ENCODE measurements at places on chromosomes 3 and 15.

DNA sequence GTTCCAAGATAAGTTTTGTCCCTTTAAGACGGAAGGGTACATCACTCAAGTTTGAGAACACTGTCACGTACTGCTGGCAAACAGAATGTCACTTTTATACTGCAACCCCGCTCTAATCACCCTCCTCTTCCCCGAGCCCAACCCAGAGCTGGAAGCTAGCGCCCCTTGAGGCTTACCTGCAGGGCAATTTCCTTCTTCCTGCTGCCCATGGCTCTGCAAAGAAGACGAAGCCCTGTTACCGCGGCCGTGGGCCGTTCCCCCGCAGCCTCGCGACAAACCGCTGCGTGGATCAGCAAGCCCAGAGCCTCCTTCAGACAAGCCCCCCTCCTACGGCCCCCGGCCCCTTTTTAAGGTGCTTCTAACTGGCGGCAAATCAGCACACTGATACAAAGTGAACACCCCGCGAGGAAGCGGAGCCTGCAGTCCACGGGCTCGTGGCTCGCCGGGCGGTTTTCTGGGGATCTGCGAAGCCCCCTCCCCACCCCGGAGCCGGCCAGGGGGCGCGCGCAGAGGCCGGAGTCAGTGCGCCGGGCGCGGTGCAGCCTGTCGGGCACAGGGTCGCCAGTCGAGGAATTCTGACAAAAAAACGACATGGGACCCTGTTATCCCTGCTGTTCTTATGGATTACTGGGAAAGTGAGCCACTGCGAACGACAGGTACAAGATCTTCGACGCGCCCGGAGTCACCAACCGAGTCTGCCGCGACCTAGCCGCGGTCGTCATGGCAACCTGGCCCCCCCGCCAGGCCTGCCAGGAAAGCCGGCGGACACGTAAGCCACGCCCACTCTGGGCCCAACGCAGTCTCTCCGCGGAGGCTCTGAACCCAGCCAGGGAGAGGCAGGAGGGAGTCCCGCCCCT is at the start of gene NME9:
NME9 (minus strand) TSS at position 725 of the 857 bp plus-strand sequence; CDS start at position 209, 516 bp downstream.
- peak; percentile 90 for DNase-seq

DNA sequence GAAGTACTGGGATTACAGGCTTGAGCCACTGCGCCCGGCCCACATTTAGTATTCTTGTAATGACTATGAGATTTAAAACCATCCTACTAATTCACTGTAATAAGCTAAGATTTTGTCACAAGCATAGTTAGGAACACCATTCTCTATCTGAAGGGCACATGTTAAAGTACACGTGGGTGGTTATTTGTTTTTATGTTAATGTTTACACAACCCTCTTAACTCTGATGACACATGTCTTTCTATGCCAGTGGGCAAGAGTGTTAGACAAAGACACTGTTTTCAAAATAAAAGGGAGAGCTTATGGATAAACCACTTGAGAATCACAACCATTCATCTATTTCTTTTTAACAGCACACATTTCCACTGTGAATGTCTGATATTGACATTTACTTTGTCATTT is 537.6 kb upstream of the IL12A start:
- DNase-seq: no peak

DNA sequence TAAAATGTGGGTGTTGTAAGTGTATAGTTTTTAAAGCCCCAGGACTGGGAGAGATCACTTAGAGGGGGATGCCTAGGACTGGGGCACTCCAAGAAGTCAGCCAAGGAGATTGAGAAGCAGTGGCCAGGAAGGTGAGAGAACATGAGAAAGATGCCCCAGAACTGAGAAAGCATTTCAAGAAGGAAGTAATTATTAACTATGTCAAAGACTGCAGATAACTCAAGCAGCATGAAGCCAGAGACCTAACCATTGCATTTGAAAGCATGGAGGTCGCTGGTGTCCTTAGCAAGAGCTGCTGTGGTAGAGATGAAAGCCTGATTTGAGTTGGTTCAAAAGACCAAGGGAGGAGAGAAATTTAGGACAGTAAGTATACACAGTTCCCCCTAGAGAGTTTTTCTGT is 30.6 kb upstream of the SLC2A2 start:
- no peak for DNase-seq

DNA sequence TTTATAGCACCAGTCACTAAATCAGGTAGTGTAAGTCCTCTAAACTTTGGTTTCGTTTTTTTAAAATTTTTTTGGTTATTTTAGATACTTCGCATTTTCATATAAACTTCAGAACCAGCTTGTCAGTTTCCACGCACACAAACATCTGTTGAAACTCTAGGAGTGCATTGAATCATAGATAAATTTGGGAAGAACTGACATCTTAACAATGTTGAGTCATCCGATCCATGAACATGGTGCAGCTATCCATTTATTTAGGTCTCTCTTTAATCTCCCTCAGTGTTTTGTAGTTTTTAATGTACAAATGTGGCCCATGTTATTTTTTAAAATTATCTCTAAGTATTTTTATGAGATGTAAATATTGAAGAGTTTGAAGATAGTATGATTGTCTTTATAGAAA is 17.7 kb downstream of the TICRR start:
- DNase-seq: no peak

GRCh38 chr3:94009608-94010007 is 18.8 kb downstream of the STX19 start:
- DNase-seq: no peak

GRCh38 chr3:116247605-116248004 is 197.7 kb downstream of the LSAMP start:
- DNase-seq: no peak

- no peak for DNase-seq
Observed at GRCh38 chr3:171516765-171517164, 56.6 kb upstream of the TNIK start.

DNA sequence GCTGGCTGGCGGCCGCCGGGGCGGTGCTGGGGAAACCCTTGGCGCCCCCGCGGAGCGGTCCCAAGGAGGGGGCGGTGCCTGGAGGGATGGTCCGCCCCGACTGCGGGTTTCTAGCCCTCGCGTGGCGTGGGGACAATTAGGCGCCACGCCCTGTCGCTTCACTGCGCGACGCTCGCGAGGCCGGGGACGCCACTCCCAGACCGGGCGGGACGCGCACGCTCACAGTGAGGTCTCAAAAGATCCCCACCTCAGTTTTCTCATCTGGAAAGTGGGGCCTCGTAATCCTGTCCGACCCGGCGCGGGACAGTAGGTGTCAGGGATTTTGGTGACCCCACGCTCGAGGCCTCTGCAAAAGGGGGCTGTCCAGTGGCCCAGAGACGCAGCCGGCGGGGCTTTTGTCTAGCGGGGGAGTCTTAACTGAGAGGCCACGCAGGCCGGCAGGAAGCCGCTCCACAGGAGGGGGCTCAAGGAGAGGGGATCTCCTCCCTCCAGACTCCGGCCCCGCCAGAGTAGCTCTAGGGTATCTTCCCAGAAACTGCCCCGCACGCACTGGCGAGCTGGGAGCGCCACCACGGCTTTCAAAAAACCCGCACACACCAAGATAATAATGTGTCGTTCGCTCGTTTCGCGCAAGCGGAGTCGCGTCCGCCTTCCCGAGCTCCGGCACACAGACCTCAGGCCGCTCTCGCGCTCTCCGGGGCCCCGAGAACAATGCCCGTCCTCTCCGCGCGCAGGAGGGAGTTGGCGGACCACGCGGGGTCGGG is 710 bp upstream of the CLK3 start:
- DNase-seq: peak; percentile 85
